LHCN-M2 (cell line): ENCODE measurements at places on chromosomes 12 and 14. TPM values are rescaled to one million over a fixed set of nuclear protein-coding genes. Genes with fewer than 3 reads are reported as not detected.

Gene RERG
- total RNA-seq: 3.0 and 5.3 TPM in 2 replicates

Gene ATXN7L3B
- total RNA-seq: 13.5 and 16.8 TPM in 2 replicates

Gene KERA
- not detected in 2 replicates for total RNA-seq

Gene DHRS4
- 42.1 and 50.6 TPM in 2 replicates for total RNA-seq

Gene MYH6
- total RNA-seq: not detected in 2 replicates

Gene ALG10
- 9.7 and 10.7 TPM in 2 replicates for total RNA-seq

Gene GDF3
- total RNA-seq: not detected in 2 replicates

Gene TMEM117
- 12.5 and 23.5 TPM in 2 replicates for total RNA-seq

Gene RD3L
- not detected in 2 replicates for total RNA-seq

Gene EEF1AKMT3
- total RNA-seq: 3.0 and 3.5 TPM in 2 replicates

Gene CPNE6
- total RNA-seq: not detected in 2 replicates

Gene GARIN6
- not detected in 2 replicates for total RNA-seq

Gene ISCU
- total RNA-seq: 122 and 132 TPM in 2 replicates

Gene OLR1
- total RNA-seq: not detected in 2 replicates

Gene SOCS2
- total RNA-seq: 3.9 and 4.5 TPM in 2 replicates

Gene ULK1
- 6.6 and 6.8 TPM in 2 replicates for total RNA-seq

Gene ALDH6A1
- 5.3 and 8.2 TPM in 2 replicates for total RNA-seq

Gene FOXN4
- not detected in 2 replicates for total RNA-seq

Gene LIN52
- total RNA-seq: 10.2 and 11.5 TPM in 2 replicates

Gene KRT3
- total RNA-seq: not detected in 2 replicates

Gene YAF2
- total RNA-seq: 17.7 and 17.8 TPM in 2 replicates

Gene ZNF705A
- total RNA-seq: not detected in 2 replicates

Gene PNN
- 27.5 and 32.2 TPM in 2 replicates for total RNA-seq

Gene PTGER2
- 35.8 and 37.8 TPM in 2 replicates for total RNA-seq

Gene ACADS
- total RNA-seq: 15.5 and 16.9 TPM in 2 replicates

Gene AICDA
- total RNA-seq: not detected in 2 replicates

Gene DIO3
- not detected in 2 replicates for total RNA-seq

Gene GPRC5A
- 1.7 and 2.6 TPM in 2 replicates for total RNA-seq

Gene RNASE2
- not detected in 2 replicates for total RNA-seq

Gene CD27
- 0.17 and 0.19 TPM in 2 replicates for total RNA-seq

Gene XPOT
- total RNA-seq: 72.3 and 72.8 TPM in 2 replicates

Gene GNB3
- total RNA-seq: 2.6 and 2.8 TPM in 2 replicates

Gene TCTN2
- 11.2 and 13.5 TPM in 2 replicates for total RNA-seq

Gene PTCSC3
- not detected in 2 replicates for total RNA-seq

Gene SPIC
- total RNA-seq: not detected in 2 replicates

Gene AQP2
- total RNA-seq: not detected in 2 replicates

Gene OR8S1
- not detected in 2 replicates for total RNA-seq

Gene GPD1
- 0.17 TPM in 1 of 2 replicates, not detected in the other for total RNA-seq

Gene NR1H4
- total RNA-seq: not detected in 2 replicates

Gene ANKRD33
- not detected in 2 replicates for total RNA-seq

Gene KRT74
- not detected in 2 replicates for total RNA-seq
